Esophagus squamous epithelium (tissue), 5 donors: ENCODE measurements at places on chromosomes 1 and 21.

DNA sequence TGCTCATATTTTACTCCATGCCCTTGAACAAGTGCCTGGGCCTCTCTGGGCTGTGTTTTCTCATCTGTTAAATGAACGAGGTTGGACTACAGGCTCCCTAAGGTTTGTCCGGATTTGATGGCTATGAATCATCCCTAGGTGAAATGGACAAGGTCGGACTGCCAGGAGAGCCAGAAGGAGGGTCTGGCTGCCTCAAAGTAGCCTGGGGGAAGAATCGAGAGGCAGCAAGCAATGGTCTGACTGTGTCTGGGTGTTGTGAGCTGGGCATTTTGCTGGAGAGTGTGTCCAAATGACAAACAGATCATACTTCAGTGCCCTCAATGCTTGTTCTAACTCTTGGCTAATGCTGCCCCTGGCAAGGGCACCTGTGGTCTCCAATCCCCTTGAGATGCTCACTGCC is 730.9 kb downstream of the PTPRU start:
- H3K4me1 ChIP-seq: no peaks in the 10 kb centered on the region
- no peak for DNase-seq
- no peaks in the 10 kb centered on the region for H3K27me3 ChIP-seq
- no peak overlapping the region for H3K4me3 ChIP-seq
- H3K27ac ChIP-seq: no peak overlapping the region
- H3K36me3 ChIP-seq: no peaks in the 10 kb centered on the region

- H3K4me1 ChIP-seq: peaks cover 42% of the 10 kb centered on the region
- DNase-seq: no peak
- H3K27ac ChIP-seq: peak overlapping the region; percentile 82
- no peaks in the 10 kb centered on the region for H3K36me3 ChIP-seq
- no peaks in the 10 kb centered on the region for H3K27me3 ChIP-seq
These were observed 501.9 kb upstream of the USP24 start for GRCh38 chr1:55717111-55717510.

GRCh38 chr1:68585351-68585750 is 88.5 kb upstream of the DEPDC1 start:
- no peaks in the 10 kb centered on the region for H3K27me3 ChIP-seq
- no peak overlapping the region for H3K27ac ChIP-seq
- no peak for DNase-seq

GRCh38 chr1:219092206-219092605 is 81.5 kb upstream of the LYPLAL1 start:
- no peak overlapping the region for H3K27ac ChIP-seq
- no peaks in the 10 kb centered on the region for H3K27me3 ChIP-seq
- DNase-seq: no peak
- no peaks in the 10 kb centered on the region for H3K36me3 ChIP-seq
- no peak overlapping the region for H3K4me3 ChIP-seq
- no peaks in the 10 kb centered on the region for H3K4me1 ChIP-seq

- peak overlapping the region; percentile 73 for H3K27ac ChIP-seq
- H3K27me3 ChIP-seq: no peaks in the 10 kb centered on the region
- peaks cover 22% of the 10 kb centered on the region for H3K4me1 ChIP-seq
- no peak overlapping the region for H3K4me3 ChIP-seq
These were observed 116.0 kb downstream of the CASZ1 start for GRCh38 chr1:10680487-10680886.

DNA sequence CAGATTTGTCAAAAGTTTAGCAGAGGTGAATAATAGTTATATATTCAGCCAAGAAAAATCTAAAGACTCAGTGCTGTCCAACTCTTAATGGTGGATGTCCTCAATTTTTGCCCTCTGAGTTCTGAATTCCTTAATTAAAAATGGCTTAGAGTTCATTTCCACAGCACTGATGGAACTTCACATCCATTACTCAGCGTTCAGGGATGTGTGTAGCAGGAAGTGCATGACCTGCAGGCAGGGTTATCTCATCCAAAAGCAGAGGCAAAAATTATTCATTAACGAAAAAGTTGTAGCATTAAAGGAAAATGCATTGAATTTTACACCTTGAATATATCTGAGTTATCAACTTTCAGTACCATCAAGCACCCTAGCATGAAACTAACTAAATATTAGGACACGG is 96.7 kb downstream of the ZP4 start:
- H3K27me3 ChIP-seq: no peaks in the 10 kb centered on the region
- no peaks in the 10 kb centered on the region for H3K36me3 ChIP-seq
- H3K4me1 ChIP-seq: no peaks in the 10 kb centered on the region
- no peak overlapping the region for H3K4me3 ChIP-seq

DNA sequence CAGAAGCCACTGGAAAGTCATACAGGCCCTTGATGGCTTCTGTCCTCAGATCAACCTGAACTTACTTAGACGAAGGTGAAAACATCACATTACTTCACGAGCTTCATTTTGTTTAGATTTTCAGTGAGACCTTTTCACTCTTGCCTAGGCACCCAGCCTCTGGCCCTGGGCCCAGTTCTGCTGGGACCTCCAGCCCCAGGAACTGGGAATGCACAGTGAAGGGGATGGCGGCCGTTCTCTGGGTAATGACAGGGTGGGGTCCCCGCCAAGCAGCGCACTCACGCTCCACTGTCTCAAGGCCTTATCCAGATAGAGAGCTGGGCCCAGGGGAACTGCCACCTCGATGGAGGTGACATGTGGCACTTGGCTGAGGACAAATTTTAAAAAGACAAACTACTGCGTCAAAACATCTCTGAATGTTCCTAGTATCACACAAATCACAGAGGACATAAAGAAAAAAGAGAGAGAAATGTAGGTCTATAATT is 54.8 kb downstream of the NPHP4 start:
- H3K4me1 ChIP-seq: no peaks in the 10 kb centered on the region
- H3K4me3 ChIP-seq: no peak overlapping the region
- no peaks in the 10 kb centered on the region for H3K27me3 ChIP-seq
- DNase-seq: no peak

- H3K4me1 ChIP-seq: peaks cover 29% of the 10 kb centered on the region
- peak overlapping the region; percentile 95 for H3K27ac ChIP-seq
- H3K4me3 ChIP-seq: no peak overlapping the region
- no peak for DNase-seq
- H3K27me3 ChIP-seq: no peaks in the 10 kb centered on the region
These were observed 40.3 kb upstream of the COL18A1 start for GRCh38 chr21:45364468-45365185.

DNA sequence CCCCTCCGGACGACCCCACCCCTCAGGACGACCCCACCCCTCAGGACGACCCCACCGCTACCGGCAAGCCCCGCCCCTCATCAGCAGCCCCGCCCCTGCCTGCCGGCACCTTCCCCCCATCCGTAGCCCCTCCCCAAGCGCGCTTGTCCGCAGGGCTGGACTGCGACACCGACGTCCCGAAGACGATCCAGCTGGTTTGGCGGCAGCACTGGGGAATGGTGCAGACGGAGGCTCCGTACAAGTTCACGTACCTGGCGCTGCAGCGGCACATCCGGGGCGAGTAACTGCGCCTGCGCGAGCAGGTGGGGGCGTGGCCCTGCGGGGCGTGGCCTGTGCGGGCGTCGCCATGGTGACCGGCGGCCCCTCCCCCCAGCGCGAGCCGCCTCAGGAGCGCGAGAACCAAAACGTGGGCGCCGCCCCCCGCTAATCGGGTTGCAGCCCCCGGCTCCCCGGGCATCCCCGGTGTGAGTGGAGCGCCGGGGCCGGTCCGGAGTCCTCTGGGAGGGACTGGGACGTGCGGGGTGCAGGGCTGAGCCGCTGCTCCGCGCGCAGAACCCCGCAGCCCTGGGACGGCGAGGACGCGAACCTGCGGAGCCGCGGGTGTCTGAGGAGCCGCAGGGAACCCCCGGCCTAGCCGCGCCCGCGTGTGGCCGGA is 4.9 kb downstream of the RNF223 start:
- peak overlapping the region; percentile 89 for H3K27ac ChIP-seq
- peaks cover 58% of the 10 kb centered on the region for H3K4me1 ChIP-seq
- no peak for DNase-seq
- H3K36me3 ChIP-seq: no peaks in the 10 kb centered on the region
- H3K4me3 ChIP-seq: peak overlapping the region; percentile 50
- peaks cover 89% of the 10 kb centered on the region for H3K27me3 ChIP-seq
